Inflammatory macrophage treated with lipopolysaccharide for 4 hours (primary cell): ENCODE measurements at places on chromosomes 6 and 20.

DNA sequence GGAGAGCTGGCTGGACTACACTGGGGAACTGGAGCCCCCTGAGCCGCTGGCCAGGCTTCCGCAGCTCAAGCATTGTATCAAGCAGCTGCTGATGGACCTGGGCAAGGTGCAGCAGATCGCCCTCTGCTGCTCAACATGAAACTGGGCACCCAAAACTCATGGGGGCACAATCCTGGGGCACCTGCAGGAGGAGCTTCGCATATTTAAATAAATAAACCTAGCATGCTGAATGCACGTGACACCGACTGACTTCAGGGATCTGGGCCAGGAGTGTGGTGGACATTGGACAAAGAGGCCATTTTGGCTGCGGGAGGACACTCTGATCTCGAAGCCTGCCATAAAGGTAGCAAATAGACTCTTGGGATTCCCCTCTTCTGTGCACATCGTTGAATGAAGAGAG is 6.8 kb downstream of the SCAND1 start:
- peak; percentile 11 for DNase-seq

- no peak for DNase-seq
These were observed 174.3 kb downstream of the TFAP2B start for GRCh38 chr6:50992704-50993625.

DNA sequence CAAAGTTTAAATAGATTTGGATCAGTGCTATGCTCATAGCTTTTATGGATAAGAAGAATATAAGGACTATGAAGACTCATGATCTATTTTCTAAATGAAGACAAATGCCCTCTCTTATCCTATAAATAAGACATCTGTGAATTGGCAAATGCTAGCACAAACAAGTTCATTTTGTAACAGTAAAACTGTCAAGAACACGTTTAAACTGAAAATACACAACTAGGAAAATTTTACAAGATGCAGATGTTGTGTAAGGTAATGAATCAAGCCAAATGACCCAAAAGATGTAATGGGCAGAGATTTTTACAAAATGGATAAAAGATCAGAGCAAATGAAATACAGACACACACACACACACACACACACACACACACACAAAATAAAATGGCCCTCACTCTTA is 180.5 kb downstream of the MOXD1 start:
- DNase-seq = no peak

- DNase-seq = peak; percentile 67
These were observed 48.0 kb downstream of the ADTRP start for GRCh38 chr6:11730641-11731040.

GRCh38 chr6:29943053-29943966 is 978 bp downstream of the HLA-A start:
- peak; percentile 39 for DNase-seq
